ENCODE measurements at places on chromosomes 7 and 10.
A peak's percentile ranks its signal among the peaks of the same experiment; 100 is the strongest.

DNA sequence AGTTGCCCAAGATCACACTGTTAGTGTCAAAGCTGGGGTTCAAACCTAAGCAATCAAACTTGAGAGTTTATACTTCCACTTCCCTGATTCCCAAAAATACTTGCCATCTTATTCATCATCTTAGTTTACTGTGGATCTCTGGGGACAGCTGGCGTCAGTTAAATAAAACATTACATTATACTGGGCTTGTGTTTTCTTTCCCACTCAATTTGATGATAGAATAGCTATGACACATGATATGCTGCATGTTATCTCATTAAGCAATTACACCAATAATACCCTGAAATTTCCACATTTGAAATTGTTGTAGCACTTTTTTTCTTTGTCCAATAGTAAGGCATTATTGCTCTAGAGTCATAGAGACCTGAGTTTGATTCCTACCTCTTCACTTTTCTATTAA lies 62.9 kb upstream of the MXI1 start:
- DNase-seq = no peak

DNA sequence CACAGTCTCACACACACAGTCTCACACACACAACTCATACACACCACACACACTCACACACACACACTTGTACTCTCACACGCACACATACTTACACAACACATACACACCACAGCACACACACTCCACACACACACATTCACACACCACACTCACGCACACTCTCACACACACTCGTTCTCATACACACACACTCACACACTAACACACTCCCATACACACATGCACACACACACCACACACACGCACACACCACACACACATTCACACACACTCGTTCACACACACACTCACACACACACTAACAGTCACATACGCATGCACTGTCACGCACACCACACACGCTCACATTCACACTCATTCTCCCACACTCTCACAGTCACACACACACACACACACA lies 109.8 kb downstream of the PRLHR start:
- no peak for DNase-seq

GRCh38 chr10:7609556-7609955 lies 57.2 kb downstream of the ITIH5 start:
- DNase-seq = no peak

- DNase-seq = peak; percentile 55
These were observed 65.5 kb downstream of the C10orf143 start for GRCh38 chr10:130045091-130045652.

DNA sequence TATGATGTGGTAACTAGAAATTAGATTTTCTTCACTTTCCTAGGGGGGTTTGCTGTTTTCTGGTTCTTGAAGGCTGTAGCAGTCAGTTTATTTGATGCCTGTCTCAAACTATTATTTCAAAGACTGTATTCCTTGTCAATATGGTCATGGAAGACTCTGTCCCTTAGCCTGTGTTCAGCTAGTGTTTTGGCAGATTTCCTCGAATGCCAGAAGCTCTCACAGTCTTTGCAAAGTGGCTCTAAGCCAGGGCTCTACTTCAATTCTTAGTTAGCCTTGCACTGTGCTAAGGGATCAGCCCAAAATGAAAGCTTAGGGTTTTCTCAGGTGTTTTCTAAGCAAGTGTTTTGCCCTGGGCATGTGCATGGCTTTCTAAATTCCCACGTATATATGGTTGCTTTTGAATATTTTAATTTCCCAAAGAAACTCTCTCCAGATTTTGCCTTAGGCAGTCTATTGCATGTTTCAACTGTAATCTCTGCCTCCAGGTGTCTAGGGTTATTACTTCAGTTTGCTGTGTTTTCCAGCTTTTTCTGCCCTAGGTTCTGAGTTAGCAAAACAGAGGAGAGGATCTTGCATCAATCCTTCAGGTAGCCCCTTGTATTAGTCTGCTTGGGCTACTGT lies 7.2 kb upstream of the C1GALT1 start:
- DNase-seq = no peak

DNA sequence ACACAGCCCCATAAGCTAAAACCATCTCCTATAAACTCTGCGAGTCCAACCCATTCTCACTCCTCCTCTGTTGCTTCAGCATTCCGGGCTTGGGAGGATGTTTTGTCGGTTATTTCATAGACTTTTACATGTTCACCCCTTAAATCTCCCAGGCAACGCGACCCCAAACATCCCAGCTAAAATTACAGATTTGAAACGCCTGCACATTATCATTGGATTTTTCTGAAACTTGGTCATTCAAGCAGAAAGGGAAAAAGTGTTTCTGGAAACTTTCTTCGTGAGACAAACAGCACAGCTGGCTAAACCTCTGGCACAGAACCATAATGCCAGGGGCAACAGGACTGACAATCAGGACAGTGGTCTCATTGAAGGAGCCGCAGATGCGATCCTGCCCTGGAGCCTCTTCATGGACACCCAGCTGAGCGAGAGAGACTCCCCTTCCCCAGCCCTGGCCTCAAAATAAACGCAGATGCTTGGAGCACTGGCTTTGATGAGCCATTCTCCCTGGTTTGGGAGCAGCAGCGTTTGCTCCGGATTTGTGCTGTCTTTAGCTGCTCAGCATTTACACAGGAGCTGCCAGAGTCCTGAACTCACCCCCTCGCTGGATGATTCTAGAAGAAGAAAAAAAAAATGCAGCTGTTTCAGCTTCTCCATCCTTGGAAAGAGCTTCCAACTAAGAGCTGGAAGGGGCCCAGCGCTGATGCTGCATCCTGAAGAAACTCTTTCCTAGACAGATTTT lies 30.1 kb downstream of the AFAP1L2 start:
- peak; percentile 11 for DNase-seq

DNA sequence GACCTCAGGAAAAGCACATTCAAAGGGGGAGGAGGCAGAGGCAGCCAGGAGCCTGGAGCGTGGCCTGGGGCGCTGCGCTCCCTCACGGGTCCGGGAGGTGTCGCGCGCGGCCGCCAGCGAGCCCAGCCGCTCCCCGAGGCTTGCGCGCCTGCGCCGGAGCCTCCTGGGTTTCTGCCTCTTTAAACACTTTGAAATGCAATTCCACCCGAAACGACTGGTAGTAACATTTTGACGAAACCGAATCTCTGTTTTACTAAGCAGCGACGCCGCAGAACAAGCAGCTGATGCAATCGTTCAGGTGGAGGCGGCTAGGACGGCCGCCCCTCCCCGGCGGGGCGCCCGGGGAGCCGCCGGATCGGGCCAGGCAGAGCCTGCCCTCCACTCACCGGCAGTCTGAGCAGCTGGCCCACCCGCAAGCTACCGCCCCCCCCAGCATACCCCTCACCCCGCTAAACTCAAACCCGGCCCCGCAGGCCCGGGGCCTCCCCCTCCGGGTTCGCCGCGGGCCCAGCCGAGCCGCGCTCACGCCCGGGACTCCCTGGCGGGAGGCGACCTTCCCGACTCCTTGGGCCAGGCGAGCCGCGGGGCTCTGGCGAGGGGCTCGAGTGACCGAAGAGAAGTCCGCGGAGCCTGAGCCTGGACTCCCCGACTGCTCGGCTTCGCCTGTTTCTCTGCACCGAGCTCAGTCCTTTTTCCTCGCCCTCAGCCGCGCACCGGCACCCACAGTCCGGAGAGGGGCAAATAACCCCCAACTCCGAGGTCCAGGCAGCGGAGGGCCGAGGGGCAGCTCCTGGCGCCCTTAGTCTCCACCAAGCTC lies 3.2 kb downstream of the MKX start:
- peak; percentile 18 for DNase-seq

DNA sequence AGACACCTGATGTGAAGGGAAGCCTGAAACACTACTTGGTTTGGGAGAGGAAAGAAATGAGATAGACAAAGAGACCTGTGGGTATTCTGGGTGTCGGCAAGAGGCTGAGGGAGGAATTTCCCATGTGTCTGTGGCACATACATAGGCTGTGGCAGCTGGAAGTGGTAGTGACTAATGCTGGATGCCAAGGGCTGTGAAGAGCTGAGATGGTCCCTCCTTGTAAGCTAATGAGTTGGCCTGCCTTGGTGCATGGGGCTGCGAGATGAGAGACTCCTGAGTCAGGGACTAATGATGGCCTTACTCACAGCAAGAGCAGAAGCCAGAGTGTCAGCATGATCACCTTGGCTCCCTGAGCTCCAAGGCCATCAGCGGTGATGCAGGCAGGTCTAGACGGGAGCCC lies 119.0 kb upstream of the EEPD1 start:
- no peak for DNase-seq

DNA sequence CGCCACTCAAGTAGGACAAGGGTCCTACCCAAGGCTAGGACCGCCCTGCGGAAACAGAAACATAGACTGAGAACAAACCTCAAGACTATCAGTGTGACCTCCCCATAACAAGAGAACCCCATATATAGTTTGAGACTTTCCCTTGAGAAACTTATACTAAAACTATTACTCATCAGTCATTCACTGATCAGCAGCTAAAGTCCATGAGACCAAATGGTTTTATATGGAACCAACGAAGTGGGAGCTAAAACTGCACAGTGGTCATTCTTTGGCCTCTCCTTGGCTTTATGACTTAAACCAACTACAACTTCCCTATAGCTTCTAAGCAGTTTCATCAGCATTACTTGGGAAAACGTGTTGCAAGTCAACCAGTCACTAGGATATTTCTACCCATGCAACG lies 13.7 kb upstream of the ZSCAN21 start:
- DNase-seq = no peak

Measured in SK-MEL-5 (cell line).